Activated CD4-positive, alpha-beta T cell treated with anti-CD3 and anti-CD28 coated beads, Interleukin-2, Interleukin-6, amounts not matched to agents 100 ng/mL and 50 ng/mL, durations not matched to agents 16 hours and 8 hours (primary cell): ENCODE measurements at places on chromosomes 7 and 10.
A peak's percentile ranks its signal among the peaks of the same experiment; 100 is the strongest.

DNA sequence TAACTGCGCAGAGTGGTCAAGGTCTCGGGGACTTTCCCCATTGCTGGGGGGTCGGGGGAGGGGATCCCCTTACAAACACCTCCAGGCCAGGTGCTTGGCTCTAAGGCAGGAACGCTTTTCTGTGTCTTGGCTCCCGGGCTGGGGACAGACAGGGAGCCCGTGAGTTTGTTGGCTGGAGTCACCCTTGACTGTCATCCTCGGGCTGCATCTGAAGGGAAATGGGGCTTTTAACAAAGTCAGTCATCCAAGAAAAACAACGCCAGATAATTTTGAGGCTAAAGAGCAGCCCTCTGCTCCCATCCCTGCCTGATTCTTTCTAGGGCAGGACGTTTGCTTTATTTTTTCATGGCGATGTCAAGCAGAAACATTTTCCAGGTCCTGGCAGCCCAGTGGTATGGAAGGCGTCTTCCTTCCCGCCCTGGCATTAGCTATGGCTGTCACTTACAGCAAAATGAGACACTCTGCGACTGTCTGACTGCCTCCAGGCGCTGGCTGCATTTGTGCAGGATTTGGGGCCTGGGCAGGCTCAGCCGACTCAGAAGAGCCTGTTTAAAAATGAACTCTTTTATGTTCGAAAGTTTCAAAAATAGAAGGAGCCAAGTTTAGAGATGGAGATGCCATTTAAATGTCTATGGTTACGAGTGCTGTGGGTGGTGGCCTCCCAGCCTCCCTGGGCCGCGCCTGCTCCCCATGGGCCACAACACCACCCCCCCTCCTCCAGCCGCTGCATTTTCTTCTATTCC lies 54.7 kb upstream of the TNS3 start:
- DNase-seq, result no peak

- no peak for DNase-seq
These were observed 8.0 kb upstream of the PPIF start for GRCh38 chr10:79339266-79339665.

DNA sequence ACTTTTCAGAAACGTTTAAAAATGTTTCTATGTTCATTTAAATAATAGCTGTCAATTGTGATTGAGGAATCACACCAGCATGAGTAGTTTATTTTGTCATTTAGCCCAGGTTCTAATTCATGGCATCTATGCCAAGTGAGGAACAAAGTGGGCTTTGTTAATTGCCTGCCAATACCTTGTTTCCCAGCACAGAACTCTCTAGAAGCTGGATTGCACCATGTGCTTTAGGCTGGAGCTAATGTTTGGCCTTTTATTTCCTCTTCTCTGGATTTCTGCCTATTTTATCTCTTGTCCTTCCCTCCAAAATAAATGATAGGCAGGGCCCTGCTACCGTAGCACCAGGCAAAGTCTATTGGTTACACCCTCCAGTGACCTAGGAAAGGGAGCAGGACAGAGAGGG lies 109.9 kb upstream of the ITGB1 start:
- no peak for DNase-seq

DNA sequence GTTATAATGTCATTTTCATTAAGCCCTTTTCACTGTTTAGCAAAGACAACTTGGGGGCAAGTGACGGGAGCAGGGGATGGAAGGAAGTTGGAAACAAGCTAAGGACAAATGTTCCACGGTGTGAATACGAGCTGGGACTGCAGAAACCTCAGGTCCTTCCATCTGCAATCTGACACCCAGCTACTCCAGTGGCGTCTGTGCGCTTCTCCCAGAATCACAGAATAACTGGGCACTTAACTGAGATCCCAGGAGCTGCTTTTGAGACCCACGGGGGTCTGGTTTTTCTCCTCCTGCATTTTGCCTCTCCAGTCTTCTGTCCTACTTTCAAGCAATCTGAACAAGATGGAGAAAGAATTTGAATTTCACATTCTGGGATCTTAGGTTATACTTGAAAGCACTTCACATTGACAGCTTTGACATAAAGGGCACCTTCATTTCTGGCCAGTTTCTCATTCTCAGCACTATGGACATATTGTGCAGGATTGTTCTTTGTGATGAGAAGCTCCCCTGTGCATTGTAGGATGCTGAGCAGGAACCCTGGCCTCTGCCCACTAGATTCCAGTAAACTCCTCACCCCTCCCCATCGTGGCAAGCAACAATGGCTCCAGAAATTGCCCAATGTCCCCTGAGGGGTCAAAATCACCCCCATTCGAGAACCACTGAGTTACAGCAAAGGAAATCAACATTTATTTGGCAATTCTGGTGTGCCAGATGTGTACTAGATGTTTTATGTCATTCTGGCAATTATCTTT lies 194.1 kb downstream of the CACNB2 start:
- DNase-seq, result no peak

DNA sequence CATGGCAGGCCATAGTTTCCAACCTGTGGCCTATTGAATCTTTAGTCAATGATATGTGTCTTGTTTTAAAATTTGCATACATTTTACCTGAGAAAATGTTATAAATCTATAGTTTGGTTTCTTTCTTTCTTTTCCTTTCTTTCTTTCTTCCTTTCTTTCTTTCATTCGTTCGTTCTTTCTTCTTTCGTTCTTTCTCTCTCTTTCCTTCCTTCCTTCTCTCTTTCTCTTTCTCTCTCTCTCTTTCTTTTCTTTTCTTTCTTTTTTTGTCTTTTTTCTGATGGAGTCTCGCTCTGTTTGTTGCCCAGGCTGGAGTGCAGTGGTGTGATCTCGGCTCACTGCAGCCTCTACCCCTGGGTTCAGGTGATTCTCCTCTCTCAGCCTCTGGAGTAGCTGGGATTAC lies 133.3 kb downstream of the IDE start:
- no peak for DNase-seq

- DNase-seq, result peak; percentile 36
These were observed 25.7 kb downstream of the SUV39H2 start for GRCh38 chr10:14904316-14904732.

DNA sequence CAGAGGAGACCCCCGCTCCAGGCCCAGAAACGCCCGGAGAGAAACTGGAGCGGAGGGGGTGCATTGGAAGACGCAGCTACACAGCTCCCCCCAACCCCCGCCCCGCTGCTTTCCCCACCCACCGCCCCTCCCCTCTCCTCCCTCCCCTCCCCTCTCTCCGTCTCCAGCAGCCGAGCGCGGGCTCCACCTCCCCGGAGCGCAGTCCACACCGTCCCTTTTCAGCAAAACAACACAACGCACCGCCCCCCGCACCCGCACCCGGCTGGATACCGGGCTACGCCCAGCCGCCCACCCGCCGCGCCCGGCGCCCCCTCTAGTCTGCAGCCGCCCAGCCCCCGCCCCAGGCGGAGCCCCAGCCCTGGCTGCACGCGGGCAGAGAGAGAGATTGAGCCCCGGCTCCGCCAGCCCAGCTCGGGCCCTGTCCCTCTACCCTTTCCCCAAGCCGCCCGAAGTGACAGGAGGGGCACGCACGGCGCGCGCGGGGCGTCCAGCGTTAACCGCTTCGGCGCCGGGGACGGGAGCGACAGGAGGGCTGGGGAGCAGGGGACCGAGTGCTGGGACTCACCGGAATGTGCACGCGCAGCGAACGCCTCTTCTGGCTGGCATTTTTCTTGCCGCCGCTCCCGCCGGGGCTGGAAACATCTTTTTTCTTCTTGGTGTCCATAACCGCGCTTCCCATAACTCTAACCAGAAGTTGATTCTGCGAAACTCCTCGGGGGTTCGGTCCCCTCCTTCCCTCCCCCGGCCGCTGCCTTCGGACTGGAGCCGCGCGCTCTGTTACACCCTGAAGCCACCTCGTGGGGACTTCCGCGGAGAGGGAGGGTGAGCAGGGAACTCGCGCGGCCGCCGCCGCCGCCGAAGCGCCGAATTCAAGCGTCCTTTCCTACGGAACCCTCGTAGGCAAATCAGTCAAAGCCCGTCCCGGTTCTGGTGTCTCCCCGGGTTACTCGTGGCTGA lies 695 bp downstream of the PRKAG2 start:
- DNase-seq, result peak; percentile 59
